Activated CD4-positive, alpha-beta T cell treated with anti-CD3 and anti-CD28 coated beads, Interleukin-2, amount 10 ng/mL, durations not matched to agents 24 days and 14 days (primary cell): ENCODE measurements at places on chromosomes 6 and 20. TPM values are rescaled to one million over a fixed set of nuclear protein-coding genes. Genes with fewer than 3 reads are reported as not detected.

PTPRT gene
- total RNA-seq, result not detected in 2 replicates

NFATC2 gene
- 65.0 and 66.4 TPM in 2 replicates for total RNA-seq

FAM110A gene
- 13.3 and 15.4 TPM in 2 replicates for total RNA-seq

LAMA5 gene
- 2.0 and 2.1 TPM in 2 replicates for total RNA-seq

NNAT gene
- total RNA-seq, result 0.16 TPM in 1 of 2 replicates, not detected in the other
